ENCODE measurements at places on chromosomes 6 and 20. TPM values are rescaled to one million over a fixed set of nuclear protein-coding genes. Genes with fewer than 3 reads are reported as not detected.

The MATN4 gene
- polyA plus RNA-seq = 3.6 TPM

The GJA10 gene
- not detected for polyA plus RNA-seq

The CYP21A2 gene
- 4.9 TPM for polyA plus RNA-seq

The TOP1 gene
- polyA plus RNA-seq = 90.1 TPM

The UBE2V1 gene
- polyA plus RNA-seq = 167 TPM

The ASXL1 gene
- 51.6 TPM for polyA plus RNA-seq

Data from spinal cord (tissue), 10 donors.